ENCODE measurements at places on chromosomes 4 and X.

- DNase-seq = no peak
Observed at GRCh38 chr4:106979476-106979875, 56.6 kb downstream of the DKK2 start.

DNA sequence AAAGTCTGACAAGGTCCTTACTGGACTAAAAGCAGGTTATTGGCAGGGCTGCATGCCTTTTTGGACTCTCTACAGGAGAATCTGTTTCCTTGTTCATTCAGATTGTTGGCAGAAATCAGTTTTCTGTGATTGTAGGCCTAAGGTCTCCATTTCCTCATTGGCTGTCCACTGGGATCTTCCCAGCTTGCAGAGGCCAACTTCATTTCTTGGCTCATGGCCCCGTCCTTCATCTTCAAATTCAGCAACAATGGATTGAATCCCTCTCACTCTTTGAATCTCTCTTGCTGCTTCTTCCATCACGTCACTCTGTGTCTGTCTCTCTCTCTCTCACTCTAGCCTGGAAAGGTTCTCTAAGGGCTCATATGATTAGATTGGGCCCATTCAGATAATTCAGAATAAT lies 14.9 kb upstream of the GLUD2 start:
- DNase-seq = no peak

GRCh38 chrX:48826876-48827653 lies 752 bp downstream of the ERAS start:
- DNase-seq = no peak

DNA sequence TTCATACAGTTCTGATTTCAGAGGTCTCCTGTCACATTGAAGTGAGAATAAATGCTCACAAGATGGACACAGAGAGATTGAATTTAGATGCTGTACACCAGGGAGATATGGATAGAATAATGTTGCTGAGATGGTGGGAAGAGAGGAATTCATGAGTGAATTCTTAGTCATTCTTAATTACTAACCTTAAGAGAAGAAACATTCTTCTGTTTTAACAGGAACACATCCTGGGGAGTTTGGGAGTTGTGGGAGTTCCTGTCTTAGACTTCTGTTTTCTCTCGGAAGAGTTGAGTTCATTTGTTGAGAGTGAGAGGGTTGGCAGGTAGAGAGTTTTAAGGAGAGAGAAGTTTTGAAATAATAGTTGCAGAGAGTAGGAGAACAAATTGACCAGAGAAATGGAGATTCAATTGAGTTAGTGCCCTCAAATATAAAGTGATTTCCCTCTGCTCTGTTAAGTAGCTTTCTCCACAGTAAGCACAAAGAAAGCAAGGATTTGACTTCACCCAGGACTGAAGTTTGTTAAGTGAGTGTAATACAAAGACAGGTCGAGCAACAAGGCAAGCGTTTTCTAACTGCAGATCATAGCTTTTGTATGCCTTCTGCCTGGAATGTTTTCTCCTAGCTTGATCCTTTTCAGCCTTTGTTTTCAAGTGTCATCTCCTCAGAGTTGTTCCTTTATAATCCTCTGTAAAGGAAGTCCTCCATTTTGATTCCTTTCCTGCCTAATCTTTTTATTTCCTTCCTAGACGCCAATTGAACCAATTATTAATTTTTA lies 205.9 kb downstream of the RAPGEF2 start:
- DNase-seq = no peak

DNA sequence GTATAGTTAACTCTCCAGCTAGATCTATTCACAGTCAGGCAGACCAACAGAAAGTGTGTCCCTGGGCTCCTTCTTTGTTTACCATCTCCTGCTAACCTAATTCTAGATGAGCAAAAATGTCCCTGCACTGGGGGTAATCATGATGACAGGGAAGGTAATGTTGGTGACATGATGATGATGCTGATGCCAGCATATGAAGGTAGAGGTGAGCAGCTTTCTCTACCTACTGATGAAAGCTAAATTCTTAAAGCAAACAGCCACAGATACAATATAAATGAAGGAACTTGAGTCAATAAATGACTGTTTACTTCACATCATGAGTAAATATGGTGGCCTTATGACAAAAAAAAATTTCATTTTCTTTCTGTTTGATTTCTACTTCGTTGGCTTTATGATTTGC lies 78.5 kb downstream of the NKX6-1 start:
- DNase-seq = no peak

- no peak for DNase-seq
Observed at GRCh38 chr4:99625369-99625768, 32.3 kb downstream of the C4orf54 start.

DNA sequence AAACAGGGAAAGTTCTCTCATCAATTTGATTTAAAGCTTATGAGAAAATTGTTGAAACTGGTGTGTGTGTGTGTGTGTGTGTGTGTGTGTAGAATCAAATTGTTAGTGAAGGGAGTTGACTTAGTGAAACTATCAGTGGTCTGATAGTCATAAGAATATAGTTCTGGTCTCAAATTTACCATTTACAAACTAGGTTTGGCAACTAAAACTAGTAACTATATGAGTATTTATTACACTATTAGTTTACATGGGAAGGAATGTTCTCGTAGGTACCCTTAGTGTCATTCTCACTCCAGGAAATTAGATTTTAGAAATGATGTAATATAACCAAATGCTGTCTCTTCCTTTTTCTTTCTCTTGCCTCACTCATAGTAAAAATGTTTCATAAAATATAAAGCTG lies 11.9 kb downstream of the SULT1E1 start:
- no peak for DNase-seq

DNA sequence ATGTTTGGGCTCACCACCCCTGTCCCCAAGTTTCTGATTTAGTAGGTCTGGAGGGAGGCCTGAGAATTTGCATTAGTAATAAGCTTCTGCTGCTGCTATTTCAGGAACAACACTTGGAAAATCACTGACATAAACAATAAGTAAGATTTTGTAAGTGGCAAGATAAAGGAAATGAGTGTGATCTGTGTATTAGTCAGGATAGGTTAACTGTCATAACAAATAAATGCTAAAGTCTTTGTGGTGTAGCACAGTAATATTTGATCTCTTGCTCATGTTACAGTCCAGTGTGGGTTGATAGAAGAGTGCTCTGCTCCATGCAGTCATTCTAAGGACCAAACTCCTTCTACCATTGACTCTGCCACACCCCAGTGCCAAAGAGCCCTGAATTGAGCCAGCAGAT lies 67.0 kb downstream of the NHS start:
- no peak for DNase-seq

GRCh38 chr4:83440148-83440814 lies 15.3 kb downstream of the HELQ start:
- no peak for DNase-seq

DNA sequence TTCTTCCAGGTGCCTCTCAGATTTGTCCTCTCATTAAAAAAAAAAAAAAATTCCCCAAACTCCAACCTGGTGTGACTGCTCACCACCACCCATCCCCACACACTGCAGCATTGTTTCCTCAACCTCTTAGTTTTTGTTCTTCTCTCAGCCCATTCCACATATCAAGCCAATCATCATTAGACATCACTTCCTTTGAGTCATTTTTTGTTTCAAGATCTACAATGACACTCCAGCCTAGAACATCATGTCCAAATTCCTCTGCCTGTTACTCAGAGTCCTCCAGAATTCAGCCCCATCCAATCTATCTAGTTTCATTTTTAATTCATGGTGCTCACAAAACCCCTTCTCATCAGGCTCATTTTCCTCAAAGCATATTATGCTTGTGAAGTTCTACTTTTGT lies 262.5 kb upstream of the TEX13A start:
- DNase-seq = no peak

GRCh38 chr4:2186133-2186864 lies 55.6 kb downstream of the HAUS3 start:
- no peak for DNase-seq
